ENCODE measurements at places on chromosomes 2 and 18.

DNA sequence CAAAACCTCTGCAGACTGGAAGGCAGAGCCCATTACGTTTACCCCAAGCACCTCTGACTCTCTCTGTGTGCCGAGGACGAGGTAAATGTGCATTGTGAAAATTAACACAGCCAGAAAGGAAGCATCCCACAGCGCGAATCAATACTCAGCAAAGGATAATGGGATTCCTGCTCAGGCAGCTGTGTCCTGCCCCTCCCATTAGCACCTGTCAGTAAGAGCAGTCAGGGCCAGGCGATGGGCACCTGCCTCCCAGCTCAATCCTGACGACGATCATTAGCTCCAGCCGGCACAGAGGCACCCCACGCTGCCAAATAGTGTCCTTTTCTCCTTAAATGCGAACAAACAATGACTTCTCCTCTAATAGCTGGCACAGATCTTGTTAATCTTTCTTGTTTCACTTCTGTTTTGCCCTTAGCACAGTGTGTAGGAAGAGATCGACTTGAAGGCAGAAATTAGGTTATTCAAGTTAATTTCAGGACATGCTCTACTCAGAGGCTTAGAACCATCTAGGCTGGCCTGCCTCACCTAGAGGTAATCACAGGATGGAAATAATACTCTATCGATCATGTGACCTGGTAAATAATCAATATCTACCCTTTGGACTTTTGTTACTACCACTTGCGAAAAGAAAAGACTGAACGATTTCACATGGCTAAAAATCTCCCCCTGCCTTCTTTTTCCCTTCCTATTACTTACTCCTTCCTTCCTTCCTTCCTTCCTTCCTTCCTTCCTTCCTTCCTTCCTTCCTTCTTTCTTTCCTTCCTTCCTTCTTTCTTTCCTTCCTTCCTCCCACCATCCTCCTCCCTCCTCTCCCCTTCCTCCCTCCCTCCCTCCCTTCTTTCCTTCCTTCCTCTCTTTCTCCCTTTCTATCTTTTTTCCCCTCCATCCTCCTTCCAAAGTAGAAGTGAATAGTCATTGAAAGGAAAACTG, 487.9 kb upstream of the ID2 start:
- DNase-seq = no peak

DNA sequence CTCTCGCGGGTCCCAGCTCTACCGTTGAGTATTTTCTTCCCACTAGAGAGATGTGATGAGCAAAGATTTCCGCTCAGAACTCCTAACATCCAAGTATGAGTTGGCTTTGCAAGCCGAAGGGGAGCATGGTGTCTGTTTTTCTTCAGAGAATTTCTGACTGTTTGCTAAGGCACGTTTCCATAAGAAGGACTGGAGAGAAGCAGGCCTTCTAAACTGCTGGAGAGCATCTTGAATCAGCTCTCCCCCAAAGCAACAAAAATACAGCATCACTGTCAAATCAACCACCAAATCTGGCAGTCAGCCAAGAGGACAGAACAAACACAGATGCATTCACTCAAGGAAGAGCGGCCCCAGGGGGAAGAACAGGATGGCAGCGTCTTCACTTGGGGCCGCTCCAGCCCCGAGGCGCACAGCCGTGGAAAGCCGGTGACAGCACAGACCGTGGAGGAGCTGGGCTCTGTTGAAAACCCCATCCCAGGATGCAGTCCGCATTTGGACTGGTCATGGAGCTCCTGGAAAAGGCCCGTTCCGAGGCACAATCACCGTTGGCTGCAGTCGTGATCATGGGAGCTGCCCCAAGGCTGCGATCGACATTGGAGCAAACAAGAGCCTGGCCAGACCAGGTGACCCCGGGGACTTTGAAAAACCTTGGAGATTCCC, 101.4 kb downstream of the NFATC1 start:
- no peak for DNase-seq

DNA sequence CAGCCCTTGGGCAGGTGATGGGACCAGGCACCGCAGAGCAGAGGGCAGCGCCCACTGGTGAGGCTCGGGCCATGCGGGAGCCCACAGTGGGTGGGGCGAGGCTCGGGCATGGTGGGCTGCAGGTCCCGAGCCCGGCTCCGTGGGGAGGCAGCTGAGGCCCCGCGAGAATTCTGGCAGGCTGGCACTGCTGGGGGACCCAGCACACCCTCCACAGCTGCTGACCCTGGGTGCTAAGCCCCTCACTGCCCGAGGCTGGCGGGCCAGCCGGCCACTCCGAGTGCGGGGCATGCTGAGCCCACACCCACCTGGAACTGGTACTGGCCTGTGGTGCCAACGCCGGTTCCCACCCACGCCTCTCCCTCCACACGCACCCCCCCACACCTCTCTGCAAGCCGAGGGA, 29.7 kb upstream of the COL3A1 start:
- no peak for DNase-seq

DNA sequence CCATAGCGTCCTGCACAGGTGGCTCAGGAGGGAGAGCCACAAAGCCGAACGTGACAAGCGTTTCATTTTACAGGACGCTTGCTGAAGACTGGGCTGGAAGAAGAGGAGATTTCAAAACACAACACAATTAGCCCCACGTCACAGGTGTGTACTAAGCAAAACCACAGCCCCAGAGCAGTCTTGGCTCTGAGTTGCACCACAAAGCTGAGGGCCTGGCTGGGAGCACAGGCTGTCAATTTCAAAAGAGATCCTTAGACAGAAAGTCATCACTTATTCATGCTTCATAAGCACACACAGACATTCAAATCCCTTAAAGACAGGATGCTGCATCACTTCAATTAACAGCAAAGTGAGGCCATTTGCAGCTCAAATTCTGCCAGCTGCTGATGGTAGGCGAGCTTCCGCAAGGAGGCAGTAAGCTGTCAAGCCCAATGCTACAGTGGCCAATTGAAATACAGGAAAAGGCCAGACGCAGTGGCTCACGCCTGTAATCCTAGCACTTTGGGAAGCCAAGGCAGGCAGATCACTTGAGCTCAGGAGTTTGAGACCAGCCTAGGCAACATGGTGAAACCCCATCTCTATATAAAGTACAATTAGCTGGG, 79.6 kb downstream of the SKA1 start:
- DNase-seq = no peak

GRCh38 chr2:181304011-181304844, 153.0 kb upstream of the ITGA4 start:
- no peak for DNase-seq

- DNase-seq = no peak
Measured at GRCh38 chr2:119749477-119750012, 10.2 kb upstream of the PTPN4 start.

DNA sequence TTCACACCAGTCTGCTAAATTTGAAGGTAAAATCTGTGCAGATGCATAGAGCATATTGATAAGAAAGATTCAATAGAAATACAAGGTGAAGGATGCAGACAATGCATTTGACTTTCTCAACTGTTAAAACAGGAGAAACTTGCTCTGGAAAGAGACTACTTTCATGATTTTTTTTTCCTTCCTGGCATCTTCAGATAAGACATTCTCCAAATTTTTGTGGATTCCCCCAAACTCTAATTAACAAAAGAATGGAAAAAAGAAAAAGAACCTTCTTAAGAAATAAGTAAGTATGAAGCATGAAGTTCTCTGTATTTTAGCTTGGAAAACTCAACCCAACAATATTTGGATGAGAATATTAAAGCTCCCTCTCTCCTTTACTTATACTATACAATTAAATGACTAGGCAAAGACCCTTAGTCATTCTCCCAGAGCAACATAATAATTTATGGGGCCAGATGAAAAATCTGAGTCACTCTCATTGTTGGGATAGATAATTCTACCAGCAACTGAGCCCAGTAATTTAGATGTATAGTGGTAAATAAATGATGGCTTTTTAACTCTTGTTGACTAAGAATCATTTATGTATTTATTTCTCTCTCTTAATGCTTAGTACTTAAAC, 298.7 kb upstream of the COL3A1 start:
- DNase-seq = no peak

- DNase-seq = no peak
Measured at GRCh38 chr18:74689251-74689650, 91.6 kb downstream of the ZNF407 start.

GRCh38 chr2:196433116-196433515, 206.4 kb upstream of the CCDC150 start:
- DNase-seq = no peak

GRCh38 chr2:203732953-203733510, 26.6 kb downstream of the CD28 start:
- no peak for DNase-seq

GRCh38 chr2:238938003-238938400, 90.1 kb downstream of the TWIST2 start:
- DNase-seq = no peak

DNA sequence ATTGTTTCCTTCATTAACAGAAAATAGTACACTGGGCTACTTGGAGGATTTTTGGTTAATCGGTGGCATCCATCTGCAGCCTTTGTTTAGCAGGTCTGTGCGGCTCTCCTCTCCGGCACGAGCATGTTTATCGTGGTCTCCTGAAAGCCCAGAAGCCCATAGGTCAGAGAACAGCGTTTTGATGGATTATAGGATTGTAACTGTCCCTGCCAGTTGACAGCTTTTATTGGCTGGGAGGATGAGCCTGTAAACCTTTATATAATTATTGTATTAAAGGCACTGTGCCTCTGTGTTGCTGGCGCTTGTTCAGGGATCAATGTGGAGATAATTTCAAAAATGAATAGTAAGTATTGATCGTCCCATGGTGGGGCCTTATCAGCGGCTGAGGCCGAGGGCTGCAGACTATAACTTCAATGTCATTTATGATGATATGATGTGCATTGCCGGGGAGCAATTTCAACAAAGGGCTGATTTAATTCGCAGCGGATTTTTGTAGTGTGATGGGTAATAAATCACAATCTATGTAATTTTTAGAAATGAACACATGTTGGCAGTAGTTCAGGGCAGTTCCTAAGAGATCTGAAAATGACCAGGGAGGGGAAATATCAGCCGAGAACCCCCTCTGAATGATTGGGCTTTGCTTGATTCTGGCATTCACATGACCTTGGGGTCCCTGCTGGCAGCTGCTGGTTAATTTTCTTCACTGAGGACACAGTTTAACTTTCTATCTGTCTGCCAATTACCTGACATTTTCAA, 736.1 kb downstream of the GALR1 start:
- DNase-seq = no peak

GRCh38 chr2:11824901-11825828, 78.7 kb downstream of the LPIN1 start:
- DNase-seq = no peak

GRCh38 chr2:75596784-75597183, 36.0 kb upstream of the EVA1A start:
- DNase-seq = no peak

- peak; percentile 94 for DNase-seq
Measured at GRCh38 chr2:27771548-27772335, at the start of gene MRPL33. TSS of gene MRPL33 (plus strand) at chr2:27771719. CDS start at chr2:27771778, 59 bp downstream.

GRCh38 chr2:37881397-37881796, 43.7 kb upstream of the RMDN2 start:
- DNase-seq = no peak

GRCh38 chr18:2302628-2303516, 268.4 kb downstream of the METTL4 start:
- no peak for DNase-seq

All from stimulated activated CD8-positive, alpha-beta memory T cell treated with anti-CD3 and anti-CD28 coated beads, Interleukin-2, amount 100 ng/mL, for 48 hours (primary cell).